ENCODE measurements at places on chromosomes 4 and X. TPM values are rescaled to one million over a fixed set of nuclear protein-coding genes. Genes with fewer than 3 reads are reported as not detected.

DNA sequence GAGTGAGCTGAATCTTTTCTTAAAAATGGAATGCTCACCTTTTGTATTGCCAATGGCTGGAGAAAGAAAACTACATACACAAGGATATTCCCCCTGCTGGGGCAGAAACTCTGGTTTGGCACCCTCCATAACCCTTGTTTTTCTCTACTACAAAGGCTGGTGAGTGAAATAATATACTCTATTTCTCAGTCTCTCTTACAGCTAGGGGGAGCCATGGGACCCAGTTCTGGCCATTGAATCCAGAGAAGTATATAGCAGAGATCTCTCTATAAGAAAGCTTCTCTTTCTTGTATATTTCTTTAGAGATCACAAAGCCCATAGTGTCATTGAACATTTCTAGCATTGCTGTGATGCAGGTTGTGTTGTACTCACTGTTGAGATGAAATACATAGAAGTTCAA is 49.8 kb downstream of the SMPX start:
- H3K4me3 ChIP-seq, result no peak overlapping the region
- no peaks in the 10 kb centered on the region for H3K27me3 ChIP-seq
- no peak for DNase-seq
- H3K4me1 ChIP-seq, result no peaks in the 10 kb centered on the region

DNA sequence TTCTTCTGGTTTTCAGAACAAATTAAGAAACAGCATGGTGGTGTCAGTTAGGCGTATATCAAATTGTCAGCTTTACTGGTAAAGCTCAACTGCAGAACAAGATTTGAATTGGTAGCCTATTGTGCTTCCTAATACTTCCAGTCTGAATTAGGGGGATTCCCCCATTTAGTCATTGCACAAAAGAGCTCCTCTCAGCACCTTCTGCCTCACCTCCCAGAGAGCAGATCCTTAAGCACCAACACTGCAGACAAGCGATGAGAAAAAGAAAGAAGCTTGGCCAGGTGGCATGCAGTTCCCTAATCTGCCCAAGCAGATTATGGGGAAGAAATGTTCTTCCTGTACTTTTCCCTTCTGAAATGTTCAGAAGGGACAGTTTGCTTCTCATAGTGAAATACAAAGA is 9.2 kb downstream of the MAP9 start:
- no peak for DNase-seq
- no peaks in the 10 kb centered on the region for H3K4me1 ChIP-seq
- H3K36me3 ChIP-seq, result no peaks in the 10 kb centered on the region
- no peaks in the 10 kb centered on the region for H3K27me3 ChIP-seq
- H3K27ac ChIP-seq, result no peak overlapping the region
- H3K4me3 ChIP-seq, result no peak overlapping the region

DNA sequence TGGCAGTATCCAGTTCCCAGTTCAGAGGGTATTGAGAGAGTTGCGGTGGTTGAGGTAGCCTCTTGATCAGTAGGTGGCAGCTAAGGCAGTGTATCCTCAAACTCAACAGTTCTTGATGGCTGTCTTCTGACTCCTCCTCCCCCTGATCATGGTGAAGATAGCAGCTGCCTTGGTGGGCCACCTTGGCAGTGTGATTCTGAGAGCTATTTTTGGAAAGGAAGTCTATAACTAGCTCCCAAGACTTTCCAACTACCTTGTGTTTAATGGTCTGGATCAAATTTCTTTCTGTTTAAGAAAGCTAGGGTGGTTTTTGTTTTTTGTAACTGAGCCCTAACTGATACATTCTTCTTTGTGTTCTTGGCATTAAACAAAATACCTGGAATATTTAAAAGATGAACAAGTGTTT is 10.5 kb upstream of the TBC1D19 start:
- H3K27ac ChIP-seq, result no peak overlapping the region
- H3K36me3 ChIP-seq, result no peaks in the 10 kb centered on the region
- no peak for DNase-seq
- no peaks in the 10 kb centered on the region for H3K27me3 ChIP-seq

DNA sequence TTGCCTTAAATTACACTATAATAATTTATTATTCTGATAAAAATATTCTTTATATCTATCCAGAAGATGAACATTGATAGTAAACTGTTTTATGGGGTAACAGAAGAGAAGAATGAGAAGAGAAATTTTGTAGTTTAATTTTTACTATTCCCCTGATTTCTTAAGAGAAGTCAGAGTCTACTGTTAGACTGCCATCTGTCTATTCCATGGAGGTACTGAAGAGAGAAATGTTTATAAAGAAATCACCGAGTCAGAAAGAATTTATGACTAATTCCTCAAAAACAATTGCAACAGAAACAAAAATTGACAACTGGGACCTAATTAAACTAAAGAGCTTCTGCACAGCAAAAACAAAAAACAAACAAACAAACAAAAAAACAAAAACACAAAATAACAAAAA is 149.9 kb downstream of the FGF16 start:
- no peaks in the 10 kb centered on the region for H3K27me3 ChIP-seq
- H3K27ac ChIP-seq, result no peak overlapping the region
- H3K4me3 ChIP-seq, result no peak overlapping the region
- no peaks in the 10 kb centered on the region for H3K36me3 ChIP-seq
- H3K4me1 ChIP-seq, result no peaks in the 10 kb centered on the region
- no peak for DNase-seq

DNA sequence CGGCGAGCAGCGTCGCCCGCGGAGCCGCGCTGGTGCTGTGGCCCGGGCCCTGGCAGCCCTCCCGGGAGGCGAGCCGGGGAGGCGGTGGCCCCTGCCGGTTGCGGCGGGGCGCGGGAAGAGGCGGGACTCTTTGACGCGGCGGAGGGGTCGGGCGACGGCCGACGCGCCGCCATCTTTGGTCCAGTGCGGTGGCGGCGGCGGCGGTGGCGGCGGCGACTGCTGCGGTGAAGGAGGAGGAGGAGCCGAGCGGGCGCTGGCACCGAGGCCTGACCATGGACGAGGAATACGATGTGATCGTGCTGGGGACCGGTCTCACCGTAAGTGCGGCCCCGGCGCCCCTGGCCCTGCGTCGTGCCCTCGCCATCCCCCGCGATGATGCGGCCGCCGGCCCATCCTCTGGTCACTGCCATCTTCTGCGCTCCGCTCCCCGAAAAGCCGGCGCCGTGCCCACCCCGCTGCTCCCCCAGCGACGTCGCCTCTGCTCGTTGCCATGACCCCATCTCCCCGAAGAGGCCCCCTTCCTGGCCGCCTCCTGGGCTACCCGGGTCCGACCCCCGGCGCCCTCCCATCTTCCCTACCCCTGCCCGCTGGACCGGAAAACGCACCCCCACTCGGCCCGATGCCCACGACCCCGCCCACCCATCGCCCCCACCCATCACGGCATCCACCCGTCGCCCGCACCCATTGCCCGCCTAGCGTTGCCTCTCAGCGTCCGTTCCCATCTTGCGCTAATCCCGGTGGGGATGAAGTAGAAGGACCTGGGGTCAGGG is at the start of gene GDI1:
Gene GDI1, plus strand, starts transcription at position 172 of the 770 bp plus-strand sequence. Its CDS starts 101 bp downstream, at position 273.
- H3K4me3 ChIP-seq, result peak within 1 kb of the TSS; percentile 57
- no peaks in the 10 kb centered on the region for H3K27me3 ChIP-seq
- peaks cover 37% of the 10 kb centered on the region for H3K4me1 ChIP-seq

- no peak overlapping the region for H3K4me3 ChIP-seq
- H3K4me1 ChIP-seq, result no peaks in the 10 kb centered on the region
- no peak overlapping the region for H3K27ac ChIP-seq
- H3K36me3 ChIP-seq, result no peaks in the 10 kb centered on the region
Observed at GRCh38 chr4:81951891-81952455, 421.8 kb downstream of the HNRNPD start.

DNA sequence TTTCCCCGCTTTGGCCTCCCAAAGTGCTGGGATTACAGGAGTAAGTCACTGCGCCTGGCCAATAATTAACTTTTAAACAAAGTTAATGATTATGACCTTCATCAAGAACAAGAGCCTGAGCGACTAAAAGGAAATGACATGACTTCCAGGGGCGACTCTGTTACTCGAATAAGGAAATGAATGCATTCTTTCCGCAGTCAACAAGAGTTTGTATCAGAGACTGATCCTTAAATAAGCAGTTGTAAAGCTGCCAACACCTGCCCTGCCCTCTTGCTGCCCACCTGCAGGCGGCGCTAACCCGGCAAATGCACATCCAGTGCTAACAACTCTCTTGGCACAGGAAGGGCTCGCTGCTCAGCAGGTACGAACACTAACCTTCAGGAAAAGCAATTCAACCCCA is 27.3 kb downstream of the WDR1 start:
- no peaks in the 10 kb centered on the region for H3K27me3 ChIP-seq
- H3K4me1 ChIP-seq, result peaks cover 21% of the 10 kb centered on the region
- H3K36me3 ChIP-seq, result peaks cover 99% of the 10 kb centered on the region
- H3K27ac ChIP-seq, result no peak overlapping the region

GRCh38 chr4:183347146-183347545 is 24.9 kb upstream of the CLDN24 start:
- no peak for DNase-seq
- peaks cover 7% of the 10 kb centered on the region for H3K27me3 ChIP-seq
- peaks cover 11% of the 10 kb centered on the region for H3K4me1 ChIP-seq
- no peak overlapping the region for H3K27ac ChIP-seq
- H3K4me3 ChIP-seq, result no peak overlapping the region

DNA sequence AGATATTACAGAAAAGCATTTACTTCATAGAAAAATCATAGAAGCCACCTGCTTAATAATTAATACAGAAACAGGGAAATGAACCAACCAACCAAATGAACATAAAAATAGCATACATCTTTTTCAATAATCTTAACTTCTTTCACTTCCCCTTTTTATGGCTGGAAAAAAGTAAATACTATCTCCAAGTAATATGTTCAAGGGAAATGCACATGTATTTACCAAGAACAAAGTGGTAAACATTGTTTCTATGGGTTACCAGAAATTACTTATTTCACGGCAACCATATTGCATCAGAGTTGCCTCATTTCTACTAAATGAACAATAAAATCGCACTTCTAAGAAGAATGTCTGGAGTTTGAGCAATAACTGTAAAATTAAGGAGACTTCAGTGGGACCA is 321.3 kb downstream of the TMA16 start:
- H3K36me3 ChIP-seq, result no peaks in the 10 kb centered on the region
- no peaks in the 10 kb centered on the region for H3K4me1 ChIP-seq
- H3K27ac ChIP-seq, result no peak overlapping the region
- DNase-seq, result no peak

DNA sequence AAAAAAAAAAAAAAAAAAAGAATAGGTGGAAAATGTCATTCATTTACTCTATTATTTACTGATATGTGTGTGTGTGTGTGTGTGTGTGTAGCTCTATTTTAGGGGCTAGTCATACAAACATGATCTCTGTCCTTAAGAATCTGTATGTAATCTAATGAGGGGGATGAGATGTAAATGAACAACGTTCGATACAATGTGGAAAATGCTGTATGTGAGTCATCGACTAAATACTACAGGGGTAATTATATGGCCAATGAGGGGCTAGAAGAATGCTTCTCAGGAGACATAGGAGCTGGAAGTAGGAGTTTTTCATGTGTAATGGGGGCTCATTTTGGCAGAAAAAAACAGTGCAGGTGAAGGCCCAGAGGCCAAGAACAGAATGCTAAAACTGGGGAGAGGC is 41.9 kb downstream of the LEF1 start:
- DNase-seq, result no peak
- no peaks in the 10 kb centered on the region for H3K4me1 ChIP-seq
- no peaks in the 10 kb centered on the region for H3K27me3 ChIP-seq

GRCh38 chr4:26088433-26088928 is 174.5 kb downstream of the SMIM20 start:
- no peaks in the 10 kb centered on the region for H3K4me1 ChIP-seq
- no peak for DNase-seq
- H3K27ac ChIP-seq, result no peak overlapping the region

DNA sequence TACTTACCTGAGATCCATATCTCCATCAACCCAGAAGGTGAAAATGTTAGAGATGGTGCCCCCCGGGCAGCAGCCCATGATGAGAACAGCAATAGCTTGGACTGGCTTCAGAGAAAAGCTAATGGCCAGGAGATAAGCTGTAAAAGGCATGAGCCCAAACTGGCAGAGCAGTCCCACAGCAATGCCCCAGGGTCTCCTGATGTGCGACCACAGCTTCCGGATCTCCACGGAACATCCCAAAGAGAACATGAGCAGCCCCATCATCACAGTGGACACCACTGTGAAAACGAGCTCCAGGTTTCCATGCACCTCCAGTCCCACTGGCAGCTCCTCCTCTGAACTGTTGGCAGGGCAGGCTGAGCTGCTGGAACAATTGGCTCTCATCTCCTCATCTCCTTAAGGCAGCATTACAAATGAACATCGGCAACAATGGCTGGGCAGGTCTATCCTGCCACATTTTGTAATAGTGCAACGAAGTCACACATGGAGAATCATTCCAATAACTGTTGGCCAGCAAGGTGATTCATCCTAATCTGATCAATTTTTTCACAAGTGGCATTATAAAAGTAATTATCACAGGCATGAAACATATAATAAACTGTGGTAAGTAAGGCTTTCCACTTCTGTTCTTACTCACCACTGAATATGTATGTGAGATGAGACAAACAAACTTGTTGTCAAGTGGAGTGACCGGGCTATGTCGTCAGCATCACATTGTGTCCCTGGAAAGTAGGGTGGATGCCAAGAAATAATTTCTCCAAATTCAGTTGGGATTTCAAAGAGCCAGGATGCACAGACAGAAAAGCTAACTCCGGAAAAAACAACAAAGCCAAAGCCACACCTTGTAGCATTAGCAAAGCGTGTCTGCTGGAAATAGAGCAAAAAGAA is at the start of gene SLC10A6:
Gene SLC10A6, minus strand, starts transcription at position 653 of the 888 bp plus-strand sequence. Its CDS starts 269 bp downstream, at position 384.
- DNase-seq, result no peak
- H3K27ac ChIP-seq, result no peak within 1 kb of the TSS
- no peak within 1 kb of the TSS for H3K4me3 ChIP-seq
- H3K27me3 ChIP-seq, result no peaks in the 10 kb centered on the region
- H3K4me1 ChIP-seq, result no peaks in the 10 kb centered on the region

GRCh38 chr4:180953572-180953971 is 1289.6 kb upstream of the TENM3 start:
- no peaks in the 10 kb centered on the region for H3K27me3 ChIP-seq
- no peak for DNase-seq
- no peaks in the 10 kb centered on the region for H3K4me1 ChIP-seq
- no peak overlapping the region for H3K4me3 ChIP-seq

DNA sequence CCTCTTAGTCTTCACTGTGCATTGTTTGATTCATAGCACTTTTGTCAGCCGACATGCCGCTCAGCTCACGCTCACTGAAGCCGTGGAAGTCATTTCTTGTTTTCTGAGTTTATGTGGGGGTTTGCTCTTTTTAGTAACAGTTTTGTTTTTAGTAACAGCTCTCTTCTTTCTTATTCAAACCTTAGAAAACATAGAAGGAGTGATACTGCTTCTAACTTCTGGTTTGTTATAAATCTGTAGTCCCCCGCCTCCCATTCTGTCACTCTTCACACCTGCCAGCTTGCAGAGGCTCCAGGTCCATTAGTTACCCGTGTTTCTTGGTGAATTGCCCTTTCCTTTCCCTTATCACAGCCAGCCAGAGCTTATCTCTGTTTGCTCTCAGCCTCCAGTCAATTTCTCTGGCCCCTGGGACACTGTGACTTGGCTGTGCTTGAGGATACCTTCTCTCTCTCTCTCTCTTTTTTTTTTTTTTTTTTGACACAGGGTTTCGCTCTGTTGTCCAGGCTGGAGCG is 50.5 kb downstream of the GRK4 start:
- peaks cover 16% of the 10 kb centered on the region for H3K36me3 ChIP-seq
- H3K27me3 ChIP-seq, result no peaks in the 10 kb centered on the region
- H3K4me3 ChIP-seq, result no peak overlapping the region
- no peak for DNase-seq

GRCh38 chr4:11624370-11624769 is 195.7 kb upstream of the HS3ST1 start:
- H3K4me3 ChIP-seq, result no peak overlapping the region
- no peak overlapping the region for H3K27ac ChIP-seq
- H3K4me1 ChIP-seq, result no peaks in the 10 kb centered on the region
- no peaks in the 10 kb centered on the region for H3K36me3 ChIP-seq

Gene IL2
- total RNA-seq, result not detected

Gene NRK
- total RNA-seq, result 1.9 TPM

Gene TSPAN7
- total RNA-seq, result 177 TPM
